ENCODE measurements at places on chromosomes 2 and 18. TPM values are rescaled to one million over a fixed set of nuclear protein-coding genes. Genes with fewer than 3 reads are reported as not detected.
A peak's percentile ranks its signal among the peaks of the same experiment; 100 is the strongest.

DNA sequence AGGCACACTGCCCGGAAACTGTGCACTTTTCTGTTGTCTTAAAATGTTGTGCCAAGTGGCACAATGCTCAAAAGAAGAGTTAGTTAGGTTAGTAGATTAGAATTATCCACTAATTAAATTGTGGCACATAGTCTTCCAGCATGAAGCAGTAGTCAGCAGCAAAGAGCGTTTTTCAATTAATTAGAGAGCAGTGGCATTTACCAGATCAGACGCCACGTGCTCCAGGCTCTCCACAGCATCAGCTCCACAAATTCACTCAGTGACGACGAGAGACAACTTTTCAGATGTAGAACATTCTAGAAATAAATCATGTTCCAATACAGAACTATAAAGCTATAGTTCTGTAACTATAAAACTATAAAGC is 16.4 kb upstream of the RTTN start:
- no peak overlapping the region for H3K4me3 ChIP-seq
- no peak for DNase-seq
- H3K4me1 ChIP-seq, result no peaks in the 10 kb centered on the region
- H3K27ac ChIP-seq, result no peak overlapping the region
- no peaks in the 10 kb centered on the region for H3K36me3 ChIP-seq

DNA sequence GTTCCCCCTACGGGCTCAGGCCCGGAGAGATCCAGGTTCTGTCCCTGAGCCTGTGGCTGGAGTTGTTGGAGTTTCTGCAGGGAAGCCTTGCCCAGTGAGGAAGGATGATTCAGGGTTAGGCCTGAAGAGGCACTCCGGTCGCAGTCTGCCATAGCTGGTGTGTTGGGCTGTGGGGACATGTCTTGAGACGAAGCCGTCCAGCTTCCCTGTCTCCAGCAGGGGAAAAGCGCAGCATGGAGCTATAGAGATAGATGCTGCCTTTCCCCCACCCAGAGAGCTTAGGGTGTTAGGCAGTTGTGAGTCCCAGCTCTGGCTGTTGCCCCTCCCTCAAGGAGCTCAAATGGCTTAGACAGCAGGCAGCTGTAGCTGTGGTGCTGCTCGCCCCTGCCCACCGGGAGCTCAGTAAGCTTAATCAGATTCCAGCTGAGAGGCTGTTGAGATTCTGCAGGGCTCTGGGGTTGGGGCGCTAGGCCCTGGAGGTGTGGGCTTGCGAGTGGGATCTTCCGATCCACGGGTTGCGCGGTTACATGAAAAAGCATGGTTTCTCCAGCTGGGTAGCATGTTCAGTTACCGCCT is 103.9 kb downstream of the PMAIP1 start:
- H3K27ac ChIP-seq, result no peak overlapping the region
- H3K36me3 ChIP-seq, result no peaks in the 10 kb centered on the region
- no peak overlapping the region for H3K4me3 ChIP-seq
- peaks cover 19% of the 10 kb centered on the region for H3K27me3 ChIP-seq
- DNase-seq, result no peak
- no peaks in the 10 kb centered on the region for H3K4me1 ChIP-seq

SPATS2L gene
- total RNA-seq, result 25.8 TPM

DNA sequence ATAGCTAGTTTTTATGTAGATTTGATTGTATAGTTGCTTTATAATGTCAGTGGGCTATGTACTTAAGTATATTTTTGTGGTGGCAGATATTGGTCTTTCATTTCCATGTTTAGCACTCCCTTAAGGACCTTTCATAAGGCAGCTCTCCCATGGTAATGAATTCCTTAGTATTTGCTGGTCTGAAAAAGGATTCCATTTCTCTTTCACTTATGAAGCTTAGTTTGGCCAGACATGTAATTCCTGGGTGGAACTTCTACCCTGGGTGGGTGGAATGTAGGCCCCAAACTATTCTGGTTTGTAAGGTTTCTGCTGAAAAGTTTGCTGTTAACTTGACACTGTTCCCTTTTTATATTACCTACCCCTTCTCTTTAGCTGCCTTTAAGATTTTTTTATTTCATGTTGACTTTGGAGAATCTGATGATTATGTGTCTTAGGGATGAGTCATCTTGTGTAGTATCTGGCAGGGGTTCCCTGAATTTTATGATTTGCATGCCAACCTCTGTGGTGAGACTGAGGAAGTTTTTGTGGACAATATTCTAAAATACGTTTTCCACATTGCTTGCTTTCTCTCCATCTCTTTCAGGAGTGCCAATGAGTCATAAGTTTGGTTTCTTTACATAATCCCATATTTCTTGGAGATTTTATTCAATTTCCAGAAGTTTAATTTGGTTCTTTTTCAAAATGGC is 65.4 kb upstream of the VRK2 start:
- DNase-seq, result no peak
- H3K27me3 ChIP-seq, result peaks cover 2% of the 10 kb centered on the region
- H3K27ac ChIP-seq, result no peak overlapping the region
- no peaks in the 10 kb centered on the region for H3K4me1 ChIP-seq
- H3K4me3 ChIP-seq, result no peak overlapping the region

SLC11A1 gene
- 0.05 TPM for total RNA-seq

ALPI gene
- total RNA-seq, result not detected

DNA sequence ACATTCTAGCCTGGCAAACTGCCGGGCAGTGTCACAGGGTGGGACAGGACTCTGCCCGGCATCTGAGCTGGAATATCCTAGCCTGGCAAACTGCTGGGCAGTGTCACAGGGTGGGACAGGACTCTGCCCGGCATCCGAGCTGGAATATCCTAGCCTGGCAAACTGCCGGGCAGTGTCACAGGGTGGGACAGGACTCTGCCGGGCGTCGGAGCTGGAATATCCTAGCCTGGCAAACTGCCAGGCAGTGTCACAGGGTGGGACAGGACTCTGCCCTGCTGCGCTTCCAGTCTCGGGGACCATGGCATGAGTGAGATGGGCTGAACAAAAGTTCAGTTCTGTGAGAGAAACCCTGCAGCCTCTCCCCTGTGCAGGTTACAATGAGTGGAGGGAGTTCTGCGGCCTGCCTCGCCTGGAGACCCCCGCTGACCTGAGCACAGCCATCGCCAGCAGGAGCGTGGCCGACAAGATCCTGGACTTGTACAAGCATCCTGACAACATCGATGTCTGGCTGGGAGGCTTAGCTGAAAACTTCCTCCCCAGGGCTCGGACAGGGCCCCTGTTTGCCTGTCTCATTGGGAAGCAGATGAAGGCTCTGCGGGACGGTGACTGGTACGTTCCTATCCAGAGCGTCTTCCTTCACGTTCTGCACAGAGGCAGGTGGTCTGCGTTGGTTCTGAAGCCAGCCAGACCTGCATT is 80.3 kb downstream of the TPO start:
- H3K4me3 ChIP-seq, result no peak overlapping the region
- no peak overlapping the region for H3K27ac ChIP-seq
- no peaks in the 10 kb centered on the region for H3K36me3 ChIP-seq
- H3K4me1 ChIP-seq, result no peaks in the 10 kb centered on the region

GRCh38 chr2:19883971-19884720 is 17.6 kb downstream of the TTC32 start:
- no peaks in the 10 kb centered on the region for H3K36me3 ChIP-seq
- no peak for DNase-seq
- H3K27ac ChIP-seq, result no peak overlapping the region
- H3K4me1 ChIP-seq, result peaks cover 3% of the 10 kb centered on the region
- H3K27me3 ChIP-seq, result no peaks in the 10 kb centered on the region
- H3K4me3 ChIP-seq, result no peak overlapping the region

XDH gene
- total RNA-seq, result 0.11 TPM

DSG1 gene
- total RNA-seq, result not detected

KRTCAP3 gene
- total RNA-seq, result 4.7 TPM

GRCh38 chr2:44450082-44450481 is 88.3 kb downstream of the CAMKMT start:
- no peaks in the 10 kb centered on the region for H3K4me1 ChIP-seq
- H3K27ac ChIP-seq, result no peak overlapping the region
- no peaks in the 10 kb centered on the region for H3K27me3 ChIP-seq
- no peak for DNase-seq

DNA sequence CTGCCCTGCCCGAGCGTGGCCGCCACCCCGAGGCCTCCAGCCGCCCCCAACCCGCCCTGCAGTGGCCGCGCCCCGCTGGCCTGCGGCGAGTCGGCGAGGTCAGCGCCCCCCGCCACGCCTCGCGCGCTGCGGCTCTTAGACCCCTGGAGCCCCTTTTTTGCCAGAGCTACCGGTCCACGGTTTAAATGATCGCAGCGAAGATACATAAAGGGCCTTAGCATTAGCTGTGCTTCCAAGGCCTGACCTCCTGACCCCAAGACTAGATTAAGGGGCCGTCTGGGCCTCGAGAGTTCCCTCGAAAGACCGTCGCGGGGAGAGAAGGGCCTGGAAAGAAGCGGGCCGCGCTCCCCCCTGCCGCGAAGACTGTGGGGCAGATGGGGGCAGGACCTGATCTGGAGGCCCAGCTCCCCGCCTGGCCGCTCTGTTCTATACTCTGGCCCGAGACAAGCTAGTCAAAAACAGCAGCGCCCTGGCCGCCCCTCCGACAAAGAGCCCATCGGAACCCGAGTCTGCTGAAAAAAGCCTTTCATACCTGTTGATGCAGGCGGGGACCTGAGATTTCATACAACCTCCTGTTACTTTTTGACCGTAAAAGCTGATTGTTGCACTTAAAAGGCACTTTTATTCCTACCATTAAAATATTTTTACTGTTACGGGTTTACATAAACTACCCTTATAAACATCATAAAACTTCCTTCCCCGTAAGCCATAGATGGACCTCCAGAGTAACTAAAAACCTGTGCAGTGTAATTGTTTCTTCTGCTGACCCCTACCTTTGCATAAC is 68.7 kb upstream of the PSMD14 start:
- DNase-seq, result no peak
- no peak overlapping the region for H3K4me3 ChIP-seq
- H3K36me3 ChIP-seq, result peaks cover 11% of the 10 kb centered on the region
- H3K4me1 ChIP-seq, result peaks cover 56% of the 10 kb centered on the region
- no peaks in the 10 kb centered on the region for H3K27me3 ChIP-seq
- peak overlapping the region; percentile 1 for H3K27ac ChIP-seq

DNA sequence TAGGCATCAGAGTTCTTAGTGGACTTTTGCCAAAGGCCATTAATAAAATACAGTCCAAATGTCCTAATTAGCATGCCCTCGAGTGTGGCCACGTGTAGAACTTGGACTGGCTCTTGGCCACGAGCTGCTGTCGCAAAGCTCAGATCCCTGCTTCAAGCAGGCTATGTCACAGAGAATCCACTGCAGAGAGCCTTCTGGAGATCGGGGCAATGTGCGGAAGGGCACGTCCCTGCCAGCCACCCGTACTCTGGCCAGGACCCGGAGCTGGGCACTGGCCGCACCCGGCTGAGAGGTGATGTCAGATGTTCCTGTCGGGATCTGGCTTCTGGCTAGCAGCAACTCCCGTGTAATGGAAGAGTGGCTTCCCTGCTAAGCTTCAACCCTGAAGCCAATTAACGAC is 432.7 kb upstream of the ID2 start:
- no peak overlapping the region for H3K4me3 ChIP-seq
- H3K27ac ChIP-seq, result no peak overlapping the region
- DNase-seq, result no peak

POTEI gene
- total RNA-seq, result not detected

RFX8 gene
- 0.90 TPM for total RNA-seq

CD28 gene
- 175 TPM for total RNA-seq

RAB11FIP5 gene
- 16.4 TPM for total RNA-seq

- no peaks in the 10 kb centered on the region for H3K36me3 ChIP-seq
- DNase-seq, result no peak
- H3K27me3 ChIP-seq, result no peaks in the 10 kb centered on the region
These were observed 19.3 kb downstream of the IGFBP2 start for GRCh38 chr2:216652566-216652965.

DNA sequence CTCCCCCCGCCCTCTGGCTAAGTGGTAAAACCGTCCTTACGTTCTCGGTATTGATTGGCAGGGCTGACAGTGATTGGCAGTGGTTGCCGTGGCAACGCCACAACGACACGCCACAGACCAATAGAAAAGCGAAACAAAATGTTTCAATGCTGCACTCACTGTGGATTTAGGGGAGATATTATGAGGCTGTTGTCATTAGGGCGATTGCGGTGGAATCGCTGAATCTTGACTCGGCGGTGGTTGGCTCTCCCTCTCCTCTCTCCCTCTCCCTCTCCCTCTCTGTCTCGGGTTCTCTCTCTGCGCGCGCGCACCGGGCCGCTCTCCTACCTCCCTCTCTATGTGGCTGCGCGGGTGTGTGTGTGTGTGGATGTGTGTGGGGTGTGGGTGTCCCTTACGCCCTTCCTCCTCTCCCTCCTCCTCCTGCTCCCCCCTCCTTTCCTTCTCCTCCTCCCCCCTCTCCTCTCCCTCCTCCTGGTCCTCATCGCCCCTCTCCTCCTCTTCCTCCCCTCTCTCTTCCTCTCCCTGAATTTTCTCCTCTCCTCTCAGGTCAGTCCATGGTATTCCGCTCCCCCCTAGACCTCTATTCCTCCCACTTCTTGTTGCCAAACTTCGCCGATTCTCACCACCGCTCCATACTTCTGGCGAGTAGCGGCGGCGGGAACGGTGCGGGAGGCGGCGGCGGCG is at the start of gene SIX3:
Gene SIX3 (plus strand): TSS at position 152 of the 684 bp plus-strand sequence. CDS start 403 bp downstream, at position 555.
- H3K27me3 ChIP-seq, result peaks cover 76% of the 10 kb centered on the region
- peaks cover 37% of the 10 kb centered on the region for H3K4me1 ChIP-seq
- H3K4me3 ChIP-seq, result peak within 1 kb of the TSS; percentile 70
- no peak within 1 kb of the TSS for H3K27ac ChIP-seq
- H3K36me3 ChIP-seq, result no peaks in the 10 kb centered on the region

- H3K4me3 ChIP-seq, result no peak overlapping the region
- H3K27ac ChIP-seq, result no peak overlapping the region
- no peaks in the 10 kb centered on the region for H3K4me1 ChIP-seq
- no peak for DNase-seq
- H3K36me3 ChIP-seq, result no peaks in the 10 kb centered on the region
These were observed 104.2 kb downstream of the LRP2 start for GRCh38 chr2:169258045-169258601.

GALR1 gene
- not detected for total RNA-seq

DNA sequence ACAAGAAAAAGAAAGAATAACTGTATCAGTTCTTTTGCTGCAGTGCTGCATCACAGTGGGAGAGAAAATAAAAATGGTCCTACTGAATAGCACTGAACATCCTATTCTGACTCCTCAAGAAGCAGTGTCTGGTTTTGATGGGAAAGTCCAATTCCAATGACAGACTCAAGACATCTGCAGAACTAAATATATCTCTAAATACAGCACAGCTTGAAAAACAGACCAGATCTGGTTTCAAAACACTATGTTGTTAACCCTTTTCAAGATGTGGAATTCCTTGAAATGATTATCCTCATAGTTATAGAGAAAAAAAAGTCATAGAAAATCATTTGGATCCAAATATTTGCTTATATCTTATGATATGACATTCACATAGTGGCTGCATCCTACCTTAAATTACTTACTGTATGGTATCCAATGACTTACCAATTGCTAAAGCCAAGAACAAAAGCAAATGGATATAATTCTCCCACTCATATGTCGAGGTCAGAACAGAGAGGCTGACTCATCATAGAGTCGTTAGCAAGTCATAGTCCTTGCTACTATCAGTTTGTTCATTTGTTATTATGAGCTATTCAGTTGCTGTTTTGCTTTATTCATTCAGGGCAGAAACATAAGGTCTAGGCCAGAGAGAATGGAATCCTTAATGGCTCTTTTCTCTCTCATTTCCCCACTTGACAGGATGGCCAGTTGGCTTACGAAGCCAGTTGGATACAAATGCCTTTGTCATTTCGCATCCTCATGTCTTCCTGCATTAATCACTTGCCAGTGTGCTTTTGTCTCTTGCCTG is 62.5 kb upstream of the ACVR2A start:
- H3K27me3 ChIP-seq, result peaks cover 2% of the 10 kb centered on the region
- H3K4me3 ChIP-seq, result no peak overlapping the region
- peaks cover 7% of the 10 kb centered on the region for H3K4me1 ChIP-seq
- no peaks in the 10 kb centered on the region for H3K36me3 ChIP-seq

CRACDL gene
- not detected for total RNA-seq
